Muscle of back (tissue), 13 donors: ENCODE measurements at places on chromosomes 16 and 17.

DNA sequence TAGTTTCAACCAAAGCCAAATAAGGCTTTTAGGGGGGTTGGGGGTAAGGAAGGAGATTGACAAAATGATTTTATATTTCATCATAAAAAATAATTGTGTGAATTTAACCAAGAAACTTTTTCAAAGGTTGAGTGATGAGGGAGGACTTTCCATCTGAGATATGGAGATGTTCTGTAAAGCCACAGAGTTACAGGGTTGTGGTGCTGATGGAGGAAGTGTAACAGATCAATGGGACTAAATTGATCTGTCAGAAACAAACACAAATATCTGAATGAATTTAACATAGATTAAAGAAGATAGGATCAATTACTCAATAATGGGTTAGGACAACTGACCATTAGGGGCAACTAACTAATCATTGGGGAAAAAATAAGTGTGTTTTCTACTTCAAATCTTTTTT lies 14.2 kb upstream of the PIK3R5 start:
- no peak for DNase-seq

GRCh38 chr17:35895636-35896587 lies 15.8 kb upstream of the CCL5 start:
- DNase-seq: no peak

DNA sequence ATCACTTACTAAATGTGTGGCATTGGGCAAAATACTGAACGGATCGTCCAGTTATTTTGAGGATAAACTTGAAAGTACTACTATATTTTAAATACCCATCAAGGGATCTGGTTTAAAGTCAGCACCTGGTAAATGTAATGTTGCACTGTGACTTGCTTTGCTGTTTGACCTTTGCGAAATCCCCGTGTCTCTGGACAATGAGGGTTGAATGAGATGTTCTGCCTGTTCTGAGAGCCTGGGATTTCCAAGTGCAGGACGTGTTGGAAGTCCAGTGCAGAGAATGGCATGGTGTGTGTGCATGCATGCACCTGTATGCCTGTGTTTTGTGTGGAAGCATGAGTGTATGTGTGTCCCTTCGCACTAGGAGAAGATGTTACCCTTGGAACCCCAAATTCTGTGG lies 106.6 kb downstream of the N4BP1 start:
- DNase-seq: no peak

DNA sequence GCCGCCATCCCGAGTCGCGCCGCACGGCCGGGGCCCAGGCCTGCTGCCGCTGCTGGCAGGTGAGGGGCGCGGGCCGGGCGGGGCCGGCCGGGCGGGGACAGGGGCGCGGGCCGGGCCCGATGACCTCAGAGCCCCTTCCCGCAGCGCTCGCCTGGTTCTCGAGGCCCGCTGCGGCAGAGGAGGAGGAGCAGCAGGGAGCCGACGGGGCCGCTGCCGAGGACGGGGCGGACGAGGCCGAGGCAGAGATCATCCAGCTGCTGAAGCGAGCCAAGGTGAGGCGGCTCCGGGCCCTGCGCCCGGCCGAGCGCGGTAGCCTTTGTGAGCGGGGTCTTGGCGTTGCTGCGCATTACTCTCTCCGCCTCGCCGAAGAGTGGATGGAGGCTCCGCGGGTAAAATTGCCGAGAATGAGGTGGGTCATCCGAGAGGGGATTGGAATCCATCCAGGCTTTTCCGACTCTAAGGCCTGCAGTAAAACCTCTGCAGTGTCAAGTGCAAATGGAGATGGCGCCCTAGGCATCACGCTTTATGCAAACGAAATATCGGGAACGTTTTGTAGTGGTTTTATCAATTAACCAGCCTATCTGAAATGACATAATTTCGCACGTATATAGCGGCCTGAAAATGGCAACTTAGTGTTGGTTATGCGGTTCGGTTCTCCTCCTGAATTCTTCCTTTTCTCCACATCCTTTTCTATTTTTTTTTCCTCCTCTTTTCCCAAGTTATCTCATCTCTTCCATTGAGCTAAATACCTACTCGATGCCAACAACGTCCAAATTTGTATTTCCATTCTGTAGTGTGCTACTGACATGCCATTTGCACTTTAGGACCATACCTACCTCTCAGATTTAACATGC lies 577 bp downstream of the TTC19 start:
- peak; percentile 66 for DNase-seq

GRCh38 chr17:21688293-21688949 lies 3.9 kb upstream of the KCNJ18 start:
- no peak for DNase-seq

- DNase-seq: no peak
Observed at GRCh38 chr17:3029213-3029913, 34.0 kb downstream of the OR1D5 start.

DNA sequence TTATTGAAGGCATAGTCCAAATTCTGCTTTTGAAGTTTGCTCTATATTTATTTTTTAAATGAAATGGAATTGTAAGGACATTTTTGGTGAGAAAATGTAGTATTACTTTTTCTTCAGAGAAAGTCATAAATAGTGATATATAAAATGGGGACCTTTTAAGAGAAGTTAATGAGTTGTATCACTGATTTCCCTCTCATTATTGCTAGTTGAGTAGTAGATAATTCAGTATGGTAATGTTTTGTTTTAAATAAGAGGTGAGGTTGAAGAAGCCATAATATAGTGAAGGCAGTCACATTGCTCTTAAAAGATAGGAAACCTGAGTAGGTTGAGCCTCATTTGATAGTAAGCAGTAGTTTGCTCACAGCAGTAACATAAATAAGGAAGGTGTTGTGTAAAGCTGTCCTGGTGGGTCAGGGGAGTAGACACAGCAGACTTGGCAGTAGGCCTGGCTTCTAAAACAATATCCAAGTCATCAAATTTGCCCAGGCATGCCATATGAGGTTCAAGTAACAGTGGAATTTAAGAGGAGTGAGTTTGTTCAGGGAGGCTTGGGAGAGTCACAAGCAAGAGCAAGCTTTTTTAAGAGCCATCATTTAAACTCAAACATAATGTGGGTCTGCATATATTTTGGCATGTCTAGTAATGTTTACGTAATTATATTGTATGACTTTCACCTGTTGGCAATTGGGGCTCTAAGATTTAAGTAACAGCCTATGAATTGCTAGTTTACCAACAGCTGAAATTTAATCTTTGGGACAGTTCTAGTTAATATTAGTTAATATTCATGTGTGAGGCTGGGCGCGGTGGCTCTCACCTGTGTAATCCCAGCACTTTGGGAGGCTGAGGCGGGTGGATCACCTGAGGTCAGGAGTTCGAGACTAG lies 6.5 kb downstream of the NFATC3 start:
- DNase-seq: no peak

- DNase-seq: peak; percentile 16
Observed at GRCh38 chr17:37570527-37571093, 38.6 kb downstream of the SYNRG start.

GRCh38 chr17:68711858-68712257 lies 110.7 kb upstream of the FAM20A start:
- DNase-seq: peak; percentile 21

GRCh38 chr17:45190503-45191255 lies 29.0 kb downstream of the HEXIM2 start:
- no peak for DNase-seq

DNA sequence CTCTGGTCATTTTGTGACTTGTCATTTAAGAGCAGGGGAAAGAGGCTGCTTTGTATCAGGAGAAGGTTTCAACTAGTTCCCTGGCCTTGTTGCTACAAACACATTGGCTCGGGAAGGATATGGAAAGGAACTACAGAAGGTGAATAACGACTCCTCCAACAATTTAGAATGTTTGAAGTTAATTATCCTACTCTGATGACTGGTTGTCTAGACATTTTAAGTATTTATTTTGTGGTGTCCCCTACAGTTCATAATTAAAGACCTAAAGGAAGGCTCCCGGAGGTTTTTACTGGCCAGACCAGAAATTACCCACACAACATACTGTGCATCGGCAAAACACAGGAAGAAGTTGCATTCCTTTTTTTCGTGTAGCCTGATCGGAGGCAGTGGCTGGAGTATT lies 515.8 kb upstream of the SALL1 start:
- DNase-seq: no peak

DNA sequence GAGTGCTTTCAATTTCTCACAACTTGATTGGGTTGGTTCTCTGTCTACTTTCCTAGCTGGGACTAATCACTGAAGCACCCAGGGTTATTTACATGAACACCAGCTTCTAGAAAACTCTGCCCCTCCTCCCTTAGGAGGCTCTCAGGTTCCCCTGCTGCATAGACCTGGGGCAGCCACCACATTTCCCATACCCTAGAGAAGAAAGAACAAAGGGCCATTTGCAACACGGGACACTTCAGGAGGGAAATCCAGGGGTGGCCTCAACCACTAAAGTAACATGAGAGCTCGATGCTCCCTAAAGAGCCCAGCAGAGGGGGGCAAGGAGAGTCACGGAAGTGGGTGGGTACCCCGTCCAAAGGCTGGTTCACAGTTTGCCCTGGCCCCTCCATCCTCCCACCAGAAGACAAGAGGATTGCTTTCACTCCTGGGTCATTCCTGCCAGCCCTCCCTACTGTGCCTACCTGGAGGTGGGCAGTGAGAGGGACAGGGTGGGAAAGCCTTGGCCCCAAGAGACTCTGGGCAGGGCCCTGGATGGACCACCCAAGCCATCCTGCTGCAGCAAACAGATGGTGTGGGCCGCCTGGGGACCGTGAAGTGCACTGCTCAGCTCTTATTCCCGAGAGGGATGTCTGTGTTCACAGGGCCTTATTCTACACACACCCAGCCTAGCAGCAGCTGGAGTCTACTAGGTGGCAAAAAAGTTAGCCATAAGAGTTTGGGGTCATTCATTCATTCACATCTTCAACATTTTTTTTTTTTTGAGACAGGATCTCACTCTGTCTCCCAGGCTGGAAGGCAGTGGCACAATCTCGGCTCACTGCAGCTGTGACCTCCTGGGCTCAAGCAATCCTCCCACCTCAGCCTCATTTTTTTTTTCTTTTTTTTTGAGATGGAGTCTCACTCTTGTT lies 392.1 kb downstream of the SOX9 start:
- no peak for DNase-seq

DNA sequence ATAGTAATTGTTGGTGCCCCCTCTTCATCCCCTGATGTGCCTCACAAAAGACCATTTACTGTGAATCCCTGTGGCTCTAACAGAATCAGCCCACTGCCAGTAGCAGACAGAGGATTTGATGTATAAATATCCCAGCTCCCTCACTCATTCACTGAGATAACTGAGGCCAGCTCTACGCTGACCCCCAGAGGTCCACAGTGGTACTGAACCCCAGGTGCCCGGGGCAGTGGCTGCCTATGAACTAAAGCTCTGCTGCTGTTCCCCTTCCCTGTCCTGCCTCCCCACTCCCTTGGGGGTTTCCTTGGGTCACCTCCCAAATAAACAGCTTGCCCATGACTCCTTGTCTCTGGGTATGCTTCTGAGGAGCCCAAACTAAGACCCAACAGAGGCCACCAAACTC lies 295.8 kb downstream of the FOXL1 start:
- no peak for DNase-seq

- DNase-seq: no peak
Observed at GRCh38 chr17:35116845-35117244, 2.8 kb downstream of the RAD51D start.

DNA sequence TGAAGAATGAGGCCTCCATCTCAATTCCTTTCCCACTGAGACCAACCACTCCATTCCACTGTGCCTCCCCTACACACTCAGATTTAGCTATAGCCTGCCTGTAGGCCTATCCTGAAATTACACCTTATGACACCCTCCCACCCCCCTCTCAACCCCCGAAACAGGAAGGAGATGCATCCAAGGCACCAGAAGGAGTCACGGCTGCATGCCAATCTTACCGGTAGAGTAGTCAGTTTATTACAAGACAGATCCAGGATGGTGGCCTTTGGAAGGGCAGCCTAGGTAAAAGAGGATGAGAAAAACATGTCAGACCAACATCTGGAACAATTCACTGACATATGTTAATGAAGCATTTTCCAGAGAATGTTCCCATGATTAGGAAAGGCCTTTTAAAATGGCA lies 2.6 kb downstream of the LRRC59 start:
- DNase-seq: no peak

GRCh38 chr17:48161127-48161905 lies 53.8 kb downstream of the SNX11 start:
- DNase-seq: no peak

DNA sequence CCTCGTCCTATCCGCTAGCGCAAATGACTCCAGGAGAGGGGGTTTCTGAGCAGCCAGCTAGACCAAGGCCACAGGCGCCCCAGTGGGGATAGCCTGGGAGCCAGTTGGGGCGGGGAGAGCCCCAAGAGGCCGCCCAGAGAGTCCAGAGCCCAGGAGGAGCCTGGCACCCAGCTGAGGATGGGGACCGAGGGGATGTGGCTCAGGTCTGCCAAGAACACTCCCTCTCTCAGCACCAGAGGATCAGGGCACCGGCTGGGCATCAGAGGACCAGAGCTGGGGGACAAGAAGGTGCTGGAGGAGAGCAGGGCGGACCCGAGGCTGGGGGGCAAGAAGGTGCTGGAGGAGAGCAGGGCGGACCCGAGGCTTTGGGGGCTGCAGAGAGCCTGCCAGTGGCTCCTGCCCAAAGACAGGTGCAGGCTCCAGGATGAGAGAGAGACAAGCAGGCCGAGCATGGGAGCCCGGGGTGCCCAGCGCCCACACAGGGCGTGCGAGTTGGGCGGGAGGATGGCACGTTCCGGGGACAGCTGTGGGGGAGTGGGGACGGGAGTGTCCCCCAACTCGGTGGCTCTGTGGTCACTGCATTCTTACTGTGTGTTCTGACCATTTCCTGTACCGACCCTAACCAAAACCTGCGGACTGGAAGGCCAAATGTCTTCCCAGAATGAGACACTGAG lies 39.4 kb downstream of the TIMM22 start:
- no peak for DNase-seq

GRCh38 chr16:4380119-4381063 lies 8.7 kb downstream of the VASN start:
- DNase-seq: no peak

- DNase-seq: peak; percentile 7
Observed at GRCh38 chr16:73998707-73999106, 297.9 kb upstream of the PSMD7 start.

- no peak for DNase-seq
Observed at GRCh38 chr17:47989700-47990099, 18.8 kb downstream of the CDK5RAP3 start.

DNA sequence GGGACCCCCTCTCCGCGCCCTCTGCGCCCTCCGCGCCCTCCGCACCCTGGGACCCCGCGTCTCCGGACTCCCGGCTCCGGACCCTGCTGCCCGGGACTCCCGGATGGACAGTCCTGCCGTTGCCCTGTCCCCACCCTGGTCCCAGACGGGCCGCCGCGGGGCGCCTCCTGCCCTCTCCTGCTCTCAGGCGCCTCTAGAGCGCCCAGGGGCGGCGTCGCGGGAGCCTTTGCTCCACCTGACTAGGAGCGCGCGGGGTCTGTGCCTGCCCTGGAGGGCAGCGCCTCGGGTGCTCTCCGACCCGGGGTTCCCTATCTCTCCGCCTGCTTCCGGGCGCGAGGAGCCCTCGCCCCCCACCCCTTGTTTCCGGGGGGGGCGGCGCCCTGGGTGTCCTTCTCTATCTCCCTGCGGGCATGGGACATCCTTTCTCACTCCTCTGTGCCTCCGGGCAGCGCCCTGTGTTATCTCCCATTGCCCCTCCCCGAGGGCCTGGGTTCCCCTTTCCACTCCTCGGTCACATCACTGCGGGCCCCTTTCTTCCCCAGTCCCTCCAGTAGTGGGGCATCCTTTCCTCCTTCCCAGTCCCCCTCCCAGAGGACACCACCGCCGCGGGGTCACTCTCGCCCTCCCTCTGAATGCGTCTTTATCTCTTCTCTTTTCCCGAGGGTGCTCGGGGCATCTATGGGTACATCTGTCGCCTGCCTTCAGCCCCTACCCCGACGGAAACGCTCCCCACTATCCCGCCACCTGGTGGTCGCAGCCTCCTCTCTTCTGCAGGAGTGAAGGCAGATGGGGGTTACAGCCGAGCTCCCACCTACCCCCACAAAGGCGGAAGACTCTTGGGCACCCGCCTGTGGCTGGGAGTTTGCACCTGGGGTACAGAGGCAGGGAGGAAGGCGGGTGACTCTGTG lies 875 bp downstream of the PRKCB start:
- no peak for DNase-seq
